ENCODE measurements at places on chromosomes 1 and 21.

GRCh38 chr1:229105109-229105508 is 165.8 kb upstream of the RAB4A start:
- DNase-seq, result no peak

GRCh38 chr1:179095924-179096323 is 14.1 kb downstream of the TOR3A start:
- no peak for DNase-seq

- DNase-seq, result no peak
Observed at GRCh38 chr1:23796466-23797271, 3.9 kb downstream of the GALE start.

GRCh38 chr1:178501705-178502329 is 5.1 kb upstream of the CLEC20A start:
- peak; percentile 71 for DNase-seq

- DNase-seq, result no peak
Observed at GRCh38 chr1:217856342-217857034, 225.3 kb downstream of the SPATA17 start.

DNA sequence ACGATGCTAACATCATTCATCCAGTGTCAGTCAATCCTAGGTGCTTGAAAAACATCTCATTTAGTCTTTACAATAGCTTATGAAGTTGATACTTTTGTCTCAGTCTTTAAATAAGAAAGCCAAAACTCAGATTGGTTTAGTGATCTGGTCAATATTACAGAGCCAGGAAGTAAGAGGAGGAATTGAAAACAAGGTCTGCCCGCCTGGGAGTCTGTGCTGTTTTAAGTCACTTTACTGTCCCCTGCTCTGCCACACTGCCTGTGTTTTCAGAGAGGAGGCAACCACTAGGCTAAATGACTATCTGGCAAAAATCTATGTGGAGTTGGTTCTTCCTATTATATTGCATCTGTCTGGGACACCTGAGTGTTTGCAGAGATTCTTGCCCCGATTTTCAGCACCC is 62.3 kb downstream of the ST6GALNAC3 start:
- no peak for DNase-seq

GRCh38 chr1:48006264-48006663 is 9.1 kb upstream of the TRABD2B start:
- no peak for DNase-seq

DNA sequence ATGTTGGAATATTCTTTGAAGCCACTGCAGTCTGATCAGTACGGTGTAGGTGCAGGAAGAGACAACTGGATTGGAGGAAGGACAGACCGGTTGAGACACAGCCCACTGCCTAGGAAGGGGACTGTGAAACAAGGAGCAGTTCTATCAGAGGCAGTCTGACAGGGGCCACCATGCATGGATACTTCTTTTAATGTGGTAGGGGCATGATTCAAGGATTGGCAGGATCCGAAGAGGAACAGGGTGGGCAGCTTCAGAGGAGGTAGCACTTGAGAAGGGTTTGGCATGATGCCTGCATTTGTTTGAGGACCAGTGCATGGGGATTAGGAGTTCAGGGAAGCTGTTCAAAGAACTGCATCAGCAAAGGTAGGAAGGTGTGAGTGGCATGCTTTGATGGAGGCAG is 167.9 kb downstream of the DYRK1A start:
- DNase-seq, result no peak

DNA sequence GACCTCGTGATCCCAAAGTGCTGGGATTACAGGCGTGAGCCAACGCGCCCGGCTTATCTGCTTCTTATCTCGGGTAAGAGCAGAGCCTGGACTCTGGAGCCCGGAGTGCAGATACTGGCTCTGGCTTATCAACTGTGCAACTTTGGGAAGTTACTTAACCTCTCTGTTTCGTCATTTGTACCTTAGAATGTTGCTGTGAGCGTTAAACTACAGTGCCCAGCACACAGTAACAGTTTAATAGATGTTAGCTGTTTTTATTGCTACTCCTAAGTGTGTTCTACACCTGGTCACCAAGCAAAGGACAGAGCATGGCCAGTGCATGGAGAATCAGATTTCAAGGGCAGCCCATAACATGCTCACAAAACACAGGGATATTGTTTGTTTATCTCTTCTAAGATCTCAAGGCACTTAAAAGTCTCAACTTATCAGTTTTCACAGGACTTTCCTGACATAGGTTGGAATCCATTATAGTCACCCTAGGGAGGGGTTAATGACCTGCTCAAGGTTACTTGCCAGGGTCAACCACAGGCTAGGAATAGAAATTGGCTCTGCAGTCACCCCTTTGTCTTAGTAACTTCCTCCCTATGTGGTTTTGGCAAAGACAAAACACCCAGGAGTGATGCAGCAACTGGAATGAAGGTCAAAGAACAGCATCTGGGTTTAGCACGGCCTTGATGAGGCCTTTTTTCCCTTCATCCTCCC is 22.5 kb upstream of the SRP9 start:
- peak; percentile 64 for DNase-seq

DNA sequence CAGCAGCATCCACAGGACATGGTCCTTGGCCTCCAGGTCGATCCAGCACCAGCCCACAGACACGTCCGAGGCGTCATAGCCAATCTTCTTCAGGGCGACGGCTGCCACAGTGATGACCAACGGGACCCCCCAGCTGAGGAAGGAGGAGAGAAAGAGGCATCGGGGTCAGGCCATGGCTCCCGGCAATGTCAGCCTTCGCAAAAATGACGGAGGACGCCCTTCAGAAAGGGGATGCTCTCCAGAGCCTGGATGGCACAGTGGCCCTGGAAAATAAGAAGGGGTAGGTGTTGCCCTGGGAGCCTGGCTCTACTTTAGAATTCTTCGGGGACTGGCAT is 17.6 kb downstream of the GPR157 start:
- DNase-seq, result no peak

- DNase-seq, result peak; percentile 19
Observed at GRCh38 chr21:41170442-41170841, 2.5 kb downstream of the BACE2 start.
